NCI-H2081 treated with DMSO at 0.1 percent for 48 hours (cell line): ENCODE measurements at places on chromosomes 5 and 9.
A peak's percentile ranks its signal among the peaks of the same experiment; 100 is the strongest.

- no peak for DNase-seq
These were observed 52.5 kb downstream of the EFNA5 start for GRCh38 chr5:107618242-107618641.

- no peak for DNase-seq
These were observed 292.9 kb downstream of the NR3C1 start for GRCh38 chr5:143110591-143110990.

DNA sequence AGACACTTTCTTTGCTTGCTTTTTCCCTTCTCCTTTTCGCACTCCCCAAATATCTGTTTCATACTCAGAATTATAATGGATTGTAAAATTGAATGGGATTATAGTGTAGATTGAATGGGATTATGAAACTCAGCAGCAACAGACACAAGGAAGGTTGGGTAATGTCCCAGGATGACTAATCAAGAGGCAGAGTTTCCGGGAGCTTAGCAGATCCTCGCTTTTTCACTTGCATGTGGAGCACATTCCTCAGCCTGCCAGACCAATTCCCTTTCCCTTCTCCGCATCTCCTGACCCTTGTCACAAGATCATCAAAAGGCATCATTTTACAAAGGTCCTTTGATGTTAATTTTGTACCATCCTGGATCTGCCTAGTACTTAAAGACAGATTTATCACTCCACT lies 55.1 kb upstream of the SLC1A1 start:
- no peak for DNase-seq

GRCh38 chr5:36723912-36724311 lies 117.5 kb downstream of the SLC1A3 start:
- no peak for DNase-seq

- no peak for DNase-seq
These were observed 42.4 kb downstream of the PDE6A start for GRCh38 chr5:149902177-149902576.

- no peak for DNase-seq
These were observed 131.4 kb downstream of the CD180 start for GRCh38 chr5:67065237-67065636.

- DNase-seq = no peak
These were observed 2083.0 kb upstream of the ACO1 start for GRCh38 chr9:30301271-30301963.

DNA sequence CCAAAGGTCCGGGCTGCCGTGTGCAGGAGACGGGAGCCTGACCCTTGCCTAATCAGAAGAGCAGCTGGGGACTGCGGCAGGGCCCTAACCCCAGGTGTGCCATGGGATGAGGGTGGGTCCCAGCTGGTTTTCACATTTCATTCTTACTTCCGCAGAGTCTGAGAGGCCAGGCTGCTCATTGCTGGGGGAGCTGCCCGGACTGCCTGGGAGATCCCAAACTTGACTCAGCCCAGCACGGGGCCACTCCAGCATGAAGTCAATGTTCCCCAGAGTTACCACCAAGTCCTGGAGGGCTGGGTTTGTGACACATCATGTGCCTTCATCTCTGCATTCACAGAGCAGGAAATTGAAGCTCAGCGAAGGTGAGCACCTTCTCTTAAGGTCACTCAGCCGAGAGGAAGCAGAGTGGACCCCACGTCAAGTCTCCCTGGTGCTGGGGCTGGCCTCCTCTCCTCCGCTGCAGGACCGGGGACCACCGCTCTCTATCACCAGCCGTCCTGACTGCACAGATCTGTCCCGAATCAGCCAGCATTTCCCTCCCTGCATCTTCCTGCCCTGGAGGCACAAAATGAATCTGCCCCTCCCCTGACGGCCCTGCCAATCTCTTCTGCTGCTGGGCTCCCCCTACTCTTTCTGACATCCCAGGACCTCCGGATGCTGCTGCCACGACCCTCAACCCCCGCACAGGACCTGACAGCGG lies 54.6 kb upstream of the PHYKPL start:
- no peak for DNase-seq

- DNase-seq = peak; percentile 43
These were observed 379.8 kb downstream of the KDM4C start for GRCh38 chr9:7137571-7137970.

DNA sequence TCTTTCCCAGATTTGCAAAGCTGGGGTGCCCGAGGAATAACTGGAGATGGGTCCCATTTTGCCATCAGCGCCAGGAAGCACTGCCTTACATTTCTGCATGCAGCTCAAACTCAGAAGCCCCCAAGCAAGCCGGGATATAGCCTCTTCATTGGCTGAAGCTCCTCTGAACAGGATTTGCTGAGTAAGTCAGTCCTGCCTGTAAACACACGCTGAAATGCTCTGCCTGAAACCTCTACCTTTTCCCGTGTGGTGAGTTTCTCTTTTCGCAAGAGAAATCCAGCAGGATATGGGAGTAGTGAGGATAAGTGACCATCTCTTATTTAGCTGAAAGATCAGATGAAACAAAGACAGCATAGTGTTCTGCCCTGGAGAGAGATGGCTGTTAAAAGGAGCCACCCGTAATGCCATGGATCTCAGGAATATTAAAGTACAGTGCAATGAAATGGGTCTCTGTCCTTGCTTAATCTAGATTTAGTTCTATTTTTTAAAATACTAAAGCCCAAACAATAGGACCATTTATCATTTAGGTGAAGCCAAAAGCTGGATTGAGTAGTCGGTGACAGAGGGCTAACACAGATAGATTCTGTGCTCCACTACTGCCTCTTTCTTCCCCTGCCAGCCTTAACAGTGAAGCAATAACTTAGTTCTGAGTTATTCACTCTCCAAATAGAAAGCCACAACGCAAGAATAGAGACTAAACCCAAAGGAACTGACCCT lies 177.5 kb upstream of the PPP2R2B start:
- no peak for DNase-seq

DNA sequence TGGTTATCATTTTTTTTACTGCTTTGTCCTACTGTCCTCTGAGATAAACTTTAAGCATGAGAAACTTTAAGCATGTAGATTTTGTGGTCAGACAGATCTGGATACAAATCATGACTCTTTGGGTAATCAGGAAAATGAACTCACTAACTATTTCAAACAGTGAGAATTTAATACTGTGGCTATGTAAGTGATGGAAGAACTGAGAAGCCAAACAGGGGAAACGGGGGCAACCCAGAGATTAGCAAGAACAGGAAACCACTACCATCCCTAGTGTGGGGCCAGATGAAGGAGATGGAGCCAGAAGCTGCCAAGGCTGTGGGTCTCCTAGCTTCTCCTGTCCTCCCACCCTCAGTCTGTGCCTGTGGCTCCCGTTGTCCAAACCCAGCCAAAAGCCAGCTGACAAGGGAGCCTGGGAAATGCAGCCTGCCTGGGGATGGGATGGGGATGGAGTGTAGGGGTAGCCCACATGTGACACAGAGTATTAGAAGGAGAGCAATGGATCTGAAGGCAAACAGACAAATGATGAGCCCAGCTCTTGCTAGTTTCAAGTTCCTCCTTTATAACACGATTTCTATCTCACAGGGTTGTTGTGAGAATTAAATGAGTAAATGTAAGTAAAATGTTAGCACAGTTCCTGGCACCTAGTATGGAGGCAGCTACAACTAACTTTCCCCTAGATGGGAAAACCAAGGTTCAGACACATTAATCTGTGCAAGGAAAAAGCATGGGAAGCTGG lies 27.7 kb upstream of the CDC23 start:
- no peak for DNase-seq

DNA sequence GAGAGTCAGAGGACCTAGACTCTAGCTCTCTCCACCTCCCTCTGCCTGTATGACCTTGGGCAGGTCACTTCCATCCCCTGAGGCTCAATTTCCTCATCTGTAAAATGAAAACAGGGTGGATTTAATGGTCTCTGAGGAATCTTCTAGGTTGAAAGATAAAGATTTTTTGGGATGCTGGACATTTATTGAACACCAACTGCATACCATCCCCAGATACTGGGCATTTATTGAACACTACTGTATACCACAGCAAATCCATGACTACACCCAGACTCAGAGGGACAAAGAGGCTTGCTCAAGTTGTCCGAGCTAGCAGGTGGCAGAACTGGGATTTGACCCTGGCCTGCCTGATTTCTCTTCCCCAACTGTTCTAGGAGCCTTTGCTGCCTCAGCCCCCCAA lies 25.0 kb upstream of the CPLX2 start:
- no peak for DNase-seq

DNA sequence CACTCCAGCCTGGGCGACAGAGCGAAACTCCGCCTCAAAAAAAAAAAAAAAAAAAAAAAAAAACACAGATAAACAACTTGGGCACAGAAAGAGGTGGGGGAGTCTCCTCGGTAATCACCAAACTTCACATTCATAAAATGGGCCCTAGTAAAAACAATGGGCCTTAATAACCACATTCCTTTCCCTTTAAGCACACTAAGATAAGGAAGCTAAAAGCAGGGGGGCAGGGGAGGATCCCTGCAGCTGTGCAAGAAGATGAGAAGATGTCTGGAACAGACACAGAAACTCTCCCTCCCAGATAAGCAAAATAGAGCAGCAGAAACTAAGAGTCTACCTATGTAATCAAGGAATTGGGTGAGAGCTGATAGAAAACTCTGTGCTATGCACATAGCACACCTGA lies 111.2 kb upstream of the FAM174A start:
- no peak for DNase-seq

- DNase-seq = no peak
These were observed 113.7 kb upstream of the LMX1B start for GRCh38 chr9:126499911-126500599.
